ENCODE measurements at places on chromosomes 12 and 14. TPM values are rescaled to one million over a fixed set of nuclear protein-coding genes. Genes with fewer than 3 reads are reported as not detected.

The ERP27 gene
- total RNA-seq, result 0.22 TPM

The SDR9C7 gene
- total RNA-seq, result 0.20 TPM

The TROAP gene
- total RNA-seq, result 5.1 TPM

The CHGA gene
- total RNA-seq, result 25.3 TPM

The ABCC9 gene
- 26.8 TPM for total RNA-seq

The KLHL28 gene
- 46.7 TPM for total RNA-seq

DNA sequence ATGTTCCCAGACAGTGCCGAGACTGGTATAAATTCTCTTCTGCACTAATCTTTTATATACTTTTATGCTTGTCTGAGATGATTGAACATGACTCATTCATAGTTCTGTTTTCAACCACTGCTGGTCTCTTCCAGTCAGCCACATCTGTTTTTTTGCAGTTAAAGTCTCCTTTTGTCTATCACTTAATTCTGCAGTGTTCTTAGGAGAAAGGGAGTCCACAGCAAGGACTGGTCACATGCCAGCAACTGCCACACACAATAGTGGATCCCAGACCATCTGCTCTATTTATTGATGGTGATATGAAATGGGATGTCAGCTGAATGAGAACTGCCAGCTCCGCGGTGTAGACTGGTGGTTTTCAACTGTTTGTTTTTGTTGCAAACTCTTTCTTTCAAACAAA lies 379.8 kb downstream of the MED13L start:
- no peaks in the 10 kb centered on the region for H3K27me3 ChIP-seq
- peaks cover 4% of the 10 kb centered on the region for H3K4me1 ChIP-seq
- DNase-seq, result no peak
- H3K4me3 ChIP-seq, result no peak overlapping the region
- H3K36me3 ChIP-seq, result no peaks in the 10 kb centered on the region
- no peak overlapping the region for H3K27ac ChIP-seq

DNA sequence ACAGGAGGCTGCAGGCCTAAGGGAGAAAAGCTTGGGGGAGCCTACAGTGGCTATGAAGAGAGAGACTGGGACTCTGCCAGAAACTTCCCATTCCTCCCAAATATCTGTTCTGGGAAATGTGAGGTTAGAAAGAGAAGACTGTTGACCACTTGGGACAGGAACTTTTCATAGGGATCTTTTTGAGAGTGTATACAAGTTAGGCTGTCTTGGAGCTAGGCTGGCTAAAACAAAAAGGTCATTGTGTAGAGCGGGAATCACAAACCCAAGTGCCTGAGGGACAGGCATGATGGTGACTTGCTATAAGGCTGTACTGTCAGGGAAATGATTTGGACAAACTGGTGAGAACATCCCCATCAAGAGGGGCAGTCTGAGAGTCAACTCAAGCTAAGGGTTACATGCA lies 175.1 kb downstream of the GRIP1 start:
- H3K36me3 ChIP-seq, result no peaks in the 10 kb centered on the region
- H3K27me3 ChIP-seq, result no peaks in the 10 kb centered on the region
- DNase-seq, result no peak
- no peak overlapping the region for H3K27ac ChIP-seq
- H3K4me3 ChIP-seq, result no peak overlapping the region

DNA sequence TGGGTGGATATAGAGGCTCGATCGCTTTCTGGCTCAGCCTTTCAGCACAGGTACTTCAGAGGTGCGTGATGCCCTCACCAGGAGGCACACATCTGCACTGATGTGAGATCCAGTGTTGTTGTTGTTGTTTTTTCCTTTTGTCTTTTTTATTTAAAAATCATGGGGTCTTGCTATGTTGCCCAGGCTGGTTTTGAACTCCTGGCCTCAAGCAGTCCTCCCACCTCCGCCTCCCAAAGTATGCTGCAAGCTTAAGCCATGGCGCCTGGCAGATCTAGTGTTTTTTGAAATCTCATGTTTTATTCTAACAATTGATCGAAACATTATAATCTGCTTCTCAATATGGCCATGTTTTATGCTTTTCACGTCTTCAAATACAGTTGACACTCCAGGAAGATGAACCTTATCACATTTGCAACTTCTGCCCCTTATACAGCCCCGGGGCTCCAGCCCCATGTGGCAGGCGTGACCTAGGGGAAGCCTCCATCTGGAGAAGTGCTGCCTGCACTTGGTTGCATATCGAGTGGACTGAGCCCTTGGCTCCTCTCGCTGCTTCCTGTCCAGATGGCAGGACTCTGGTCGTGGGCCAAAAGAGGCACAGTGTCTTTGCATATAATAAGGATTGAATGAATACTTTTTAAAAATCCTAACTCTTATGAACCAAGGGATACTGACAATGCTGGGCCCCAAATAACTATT lies 71.7 kb downstream of the TRAF3 start:
- DNase-seq, result peak; percentile 68
- H3K27me3 ChIP-seq, result no peaks in the 10 kb centered on the region
- H3K36me3 ChIP-seq, result no peaks in the 10 kb centered on the region
- H3K27ac ChIP-seq, result no peak overlapping the region
- H3K4me1 ChIP-seq, result peaks cover 13% of the 10 kb centered on the region

GRCh38 chr12:118541934-118542333 lies 165.6 kb downstream of the SUDS3 start:
- no peak for DNase-seq
- no peaks in the 10 kb centered on the region for H3K4me1 ChIP-seq
- no peaks in the 10 kb centered on the region for H3K36me3 ChIP-seq
- no peak overlapping the region for H3K27ac ChIP-seq
- no peak overlapping the region for H3K4me3 ChIP-seq
- no peaks in the 10 kb centered on the region for H3K27me3 ChIP-seq

DNA sequence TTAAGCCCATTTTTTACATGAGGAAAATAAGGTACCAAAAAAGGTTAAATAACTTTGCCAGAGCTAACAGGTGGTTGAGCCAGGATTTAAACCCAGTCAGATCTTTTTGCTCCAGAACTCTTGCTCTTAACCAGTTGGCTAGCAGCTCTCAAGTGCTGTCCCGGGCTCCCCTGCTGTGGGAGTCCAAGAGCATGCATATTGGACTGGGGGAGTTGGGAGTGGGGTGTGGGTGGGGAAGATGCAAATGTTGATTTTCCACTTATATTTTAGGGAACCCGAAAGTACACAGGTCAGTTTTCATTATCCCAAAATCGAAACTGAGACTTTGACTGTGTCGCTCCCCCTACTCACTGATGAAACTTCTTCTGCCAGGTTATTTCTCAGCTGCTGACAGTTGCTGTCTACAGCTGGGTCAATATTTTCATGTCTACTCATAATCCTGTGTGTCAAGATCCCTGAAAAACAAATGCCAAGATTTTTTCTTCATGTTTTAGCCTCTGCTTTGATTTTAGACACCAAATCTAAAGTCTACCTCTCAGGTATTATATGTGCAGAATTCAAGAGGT lies 172.3 kb upstream of the TMPO start:
- no peak for DNase-seq
- no peaks in the 10 kb centered on the region for H3K36me3 ChIP-seq
- no peak overlapping the region for H3K27ac ChIP-seq
- no peaks in the 10 kb centered on the region for H3K4me1 ChIP-seq
- H3K4me3 ChIP-seq, result no peak overlapping the region
- H3K27me3 ChIP-seq, result no peaks in the 10 kb centered on the region

DNA sequence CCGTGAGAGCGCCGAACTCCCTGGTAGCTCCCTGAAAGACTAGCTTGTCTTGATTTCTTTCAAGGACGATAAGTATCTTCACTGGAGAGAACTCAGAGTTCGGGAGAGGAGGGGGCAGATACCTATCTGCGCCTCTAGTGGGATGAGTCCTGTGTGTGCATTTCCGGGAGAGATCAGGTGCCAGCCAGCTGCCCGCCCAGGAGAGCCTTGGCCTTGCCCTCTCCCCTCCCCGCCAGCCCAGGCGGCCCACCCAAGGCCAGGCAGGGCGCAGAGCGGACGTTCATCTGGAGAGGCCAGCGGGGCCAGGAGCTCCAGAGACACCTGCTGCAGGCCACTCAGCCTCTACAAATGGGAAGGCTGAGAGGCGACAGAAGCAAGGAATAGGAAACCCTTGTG lies 1.0 kb downstream of the CD9 start:
- H3K4me3 ChIP-seq, result peak overlapping the region; percentile 72
- DNase-seq, result no peak
- peak overlapping the region; percentile 71 for H3K27ac ChIP-seq
- H3K27me3 ChIP-seq, result peaks cover 25% of the 10 kb centered on the region
- H3K4me1 ChIP-seq, result peaks cover 60% of the 10 kb centered on the region
- H3K36me3 ChIP-seq, result no peaks in the 10 kb centered on the region

GRCh38 chr12:96719660-96720362 lies 187.2 kb upstream of the NEDD1 start:
- H3K36me3 ChIP-seq, result no peaks in the 10 kb centered on the region
- no peaks in the 10 kb centered on the region for H3K4me1 ChIP-seq
- peak overlapping the region; percentile 10 for H3K27ac ChIP-seq
- DNase-seq, result no peak
- H3K4me3 ChIP-seq, result no peak overlapping the region
- H3K27me3 ChIP-seq, result no peaks in the 10 kb centered on the region

GRCh38 chr12:119644930-119645329 lies 23.0 kb upstream of the PRKAB1 start:
- DNase-seq, result no peak
- no peaks in the 10 kb centered on the region for H3K27me3 ChIP-seq
- no peaks in the 10 kb centered on the region for H3K36me3 ChIP-seq
- no peak overlapping the region for H3K27ac ChIP-seq
- no peak overlapping the region for H3K4me3 ChIP-seq

DNA sequence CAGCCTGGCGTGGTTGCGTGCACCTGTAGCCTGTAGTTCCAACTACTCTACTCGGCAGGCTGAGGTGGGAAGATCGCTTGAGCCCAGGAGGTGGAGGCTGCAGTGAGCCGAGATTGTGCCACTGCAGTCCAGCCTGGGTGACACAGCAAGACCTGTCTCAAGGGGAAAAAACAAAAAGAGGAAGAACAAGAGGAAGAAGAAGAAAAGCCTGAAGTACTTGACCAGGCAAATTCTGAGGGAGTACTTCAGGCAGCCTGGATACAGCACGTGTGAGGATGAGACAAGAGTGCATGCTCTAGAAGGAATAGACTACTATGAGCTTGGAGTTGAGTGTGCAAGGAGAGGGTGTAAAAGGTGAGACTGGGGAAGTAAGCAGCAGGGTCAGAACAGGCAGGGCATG lies 1.8 kb downstream of the GDF3 start:
- DNase-seq, result no peak
- no peak overlapping the region for H3K4me3 ChIP-seq
- H3K4me1 ChIP-seq, result peaks cover 7% of the 10 kb centered on the region
- H3K36me3 ChIP-seq, result no peaks in the 10 kb centered on the region

DNA sequence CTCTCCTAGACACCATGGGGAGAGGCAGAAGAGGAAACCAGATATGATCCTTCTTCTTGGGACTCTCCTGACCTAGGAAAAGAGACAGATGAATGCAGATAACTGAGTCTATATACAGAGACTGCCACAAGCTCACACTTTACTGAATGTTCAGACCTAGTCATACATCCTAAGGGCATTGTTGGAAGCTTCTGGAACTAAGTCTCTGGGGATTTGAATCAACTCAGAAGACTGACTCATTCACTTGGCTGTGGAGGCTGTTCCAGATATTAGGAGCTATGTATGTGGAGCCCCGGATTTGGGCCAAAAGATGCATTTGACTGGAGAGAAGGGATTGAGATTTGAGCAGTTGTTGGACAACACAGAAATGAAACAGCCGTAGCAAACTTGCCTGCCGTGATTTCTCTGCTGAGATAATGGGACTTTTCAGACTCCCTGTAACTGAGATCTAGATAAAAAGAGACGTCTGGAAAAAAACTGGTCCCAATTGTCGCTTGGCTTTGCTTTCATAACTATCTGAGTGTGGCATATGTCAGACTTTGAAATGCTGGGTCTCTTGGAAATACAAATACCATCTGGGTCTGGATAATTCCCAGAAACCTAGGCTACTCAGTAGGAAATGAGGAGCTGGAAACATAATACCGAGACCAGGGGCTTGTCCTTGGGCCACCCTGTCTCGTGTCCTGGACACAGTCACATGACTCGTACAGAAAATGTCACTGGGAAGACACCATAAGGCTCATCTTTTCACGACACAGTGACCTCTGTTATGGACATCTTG lies 396.8 kb downstream of the NUAK1 start:
- H3K36me3 ChIP-seq, result no peaks in the 10 kb centered on the region
- H3K27me3 ChIP-seq, result no peaks in the 10 kb centered on the region
- H3K4me3 ChIP-seq, result no peak overlapping the region
- H3K4me1 ChIP-seq, result peaks cover 14% of the 10 kb centered on the region
- H3K27ac ChIP-seq, result peak overlapping the region; percentile 8

DNA sequence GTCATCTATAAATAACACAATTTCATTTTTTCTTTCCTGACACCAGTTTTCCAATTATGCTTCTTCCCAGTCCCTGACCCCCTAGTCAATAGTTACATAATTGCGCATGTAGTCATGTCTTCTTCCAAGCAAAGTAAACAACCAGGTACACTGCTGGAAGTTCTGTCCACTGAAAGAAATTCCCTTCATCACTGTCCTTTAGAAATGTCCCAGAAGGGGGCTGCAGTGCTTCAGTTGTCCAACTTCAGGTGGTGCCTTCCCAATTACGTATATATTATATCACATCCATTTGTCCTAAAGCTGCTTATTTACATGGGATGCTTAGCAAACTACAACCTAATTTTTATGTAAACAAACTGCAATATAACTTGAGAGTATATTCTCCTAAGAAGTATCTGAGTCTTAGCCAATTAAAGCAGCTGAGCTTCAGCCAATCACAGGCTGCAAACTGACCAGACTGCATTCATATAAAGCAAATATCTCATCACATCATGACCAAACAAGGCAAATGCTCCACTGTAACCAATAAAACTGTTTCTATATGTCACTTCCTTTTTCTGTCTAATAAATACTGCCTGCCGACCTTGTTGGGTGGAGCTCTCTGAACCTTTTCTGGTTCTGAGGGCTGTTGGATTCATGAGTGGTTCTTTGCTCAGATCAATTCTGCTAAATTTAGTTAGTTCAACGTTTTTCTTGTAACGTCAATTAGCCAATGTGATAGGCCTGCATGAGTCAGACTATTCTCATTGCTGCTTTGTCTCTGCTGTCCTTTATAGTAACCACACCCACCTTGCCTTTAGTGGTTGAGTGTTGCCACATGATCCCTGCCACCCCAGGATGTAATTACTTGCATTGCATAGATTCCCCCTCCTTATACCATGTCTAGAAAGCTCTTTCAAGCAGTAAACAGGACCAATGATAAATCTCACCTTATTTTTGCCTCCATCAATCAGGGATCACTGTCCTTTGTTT lies 239.3 kb downstream of the ALG10B start:
- no peaks in the 10 kb centered on the region for H3K4me1 ChIP-seq
- H3K4me3 ChIP-seq, result no peak overlapping the region
- H3K27ac ChIP-seq, result no peak overlapping the region

- H3K27ac ChIP-seq, result peak overlapping the region; percentile 69
- H3K4me3 ChIP-seq, result no peak overlapping the region
- H3K4me1 ChIP-seq, result peaks cover 16% of the 10 kb centered on the region
Measured at GRCh38 chr12:98752726-98753125, 107.6 kb downstream of the APAF1 start.

GRCh38 chr12:103877288-103877687 lies 36.3 kb upstream of the NT5DC3 start:
- no peaks in the 10 kb centered on the region for H3K4me1 ChIP-seq
- H3K36me3 ChIP-seq, result no peaks in the 10 kb centered on the region
- H3K4me3 ChIP-seq, result no peak overlapping the region
- no peak for DNase-seq
- no peaks in the 10 kb centered on the region for H3K27me3 ChIP-seq

GRCh38 chr12:96447256-96447655 lies 42.1 kb upstream of the CFAP54 start:
- no peaks in the 10 kb centered on the region for H3K36me3 ChIP-seq
- no peak for DNase-seq
- no peaks in the 10 kb centered on the region for H3K4me1 ChIP-seq
- no peak overlapping the region for H3K4me3 ChIP-seq
- no peaks in the 10 kb centered on the region for H3K27me3 ChIP-seq
- H3K27ac ChIP-seq, result no peak overlapping the region

- no peaks in the 10 kb centered on the region for H3K27me3 ChIP-seq
- no peak for DNase-seq
- H3K4me1 ChIP-seq, result no peaks in the 10 kb centered on the region
- H3K4me3 ChIP-seq, result no peak overlapping the region
- no peaks in the 10 kb centered on the region for H3K36me3 ChIP-seq
Measured at GRCh38 chr14:59455411-59455810, 9.8 kb downstream of the GPR135 start.
